Lower leg skin (tissue), 4 donors: ENCODE measurements at places on chromosomes 11 and 22. TPM values are rescaled to one million over a fixed set of nuclear protein-coding genes. Genes with fewer than 3 reads are reported as not detected.
A peak's percentile ranks its signal among the peaks of the same experiment; 100 is the strongest.

DNA sequence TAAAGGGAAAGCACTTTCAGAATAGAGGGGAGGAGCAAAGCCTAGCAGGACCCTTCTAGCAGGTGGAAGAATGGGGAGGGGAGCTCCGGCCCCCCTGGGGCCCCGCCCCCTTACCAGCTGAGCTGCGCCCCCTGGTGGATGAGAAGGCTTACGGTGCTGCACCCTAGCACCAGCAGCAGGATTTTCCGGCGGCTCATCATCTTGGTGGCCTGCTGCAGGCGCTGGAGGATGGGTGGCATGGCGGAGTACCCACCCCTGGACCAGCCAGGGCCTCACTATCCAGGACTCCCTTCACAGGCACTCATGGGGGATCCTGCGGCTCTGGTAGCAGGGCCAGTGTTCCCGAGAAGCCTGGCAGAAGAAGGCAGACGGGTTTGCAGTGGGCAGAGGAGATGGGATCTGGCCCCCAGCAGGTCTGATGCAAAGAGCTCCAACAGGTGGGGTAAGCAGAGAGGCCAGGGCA lies 3.8 kb downstream of the GAL3ST3 start:
- DNase-seq: peak; percentile 92

DNA sequence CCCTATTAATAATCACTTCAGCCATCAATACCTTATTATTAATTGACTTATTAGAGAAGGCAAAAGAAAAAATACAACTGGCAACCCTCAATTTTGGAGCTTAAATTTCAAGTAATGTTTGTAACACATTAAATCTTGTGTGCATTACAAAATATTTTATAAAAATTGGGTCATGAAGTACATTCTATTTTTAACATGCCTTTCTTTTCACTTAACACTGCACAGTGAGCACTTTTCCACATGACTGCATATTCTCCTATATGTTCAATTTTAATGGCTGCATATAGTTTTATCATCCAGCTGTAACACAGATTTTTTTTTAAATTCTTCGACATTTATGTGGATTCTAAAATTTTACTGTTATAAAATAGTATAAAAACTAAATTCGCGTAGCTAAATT lies 92.5 kb downstream of the SLC17A6 start:
- no peak for DNase-seq

GRCh38 chr11:28900427-28900826 lies 792.2 kb downstream of the METTL15 start:
- DNase-seq: no peak

- no peak for DNase-seq
Measured at GRCh38 chr11:11155962-11156815, 196.9 kb downstream of the CSNK2A3 start.

DNA sequence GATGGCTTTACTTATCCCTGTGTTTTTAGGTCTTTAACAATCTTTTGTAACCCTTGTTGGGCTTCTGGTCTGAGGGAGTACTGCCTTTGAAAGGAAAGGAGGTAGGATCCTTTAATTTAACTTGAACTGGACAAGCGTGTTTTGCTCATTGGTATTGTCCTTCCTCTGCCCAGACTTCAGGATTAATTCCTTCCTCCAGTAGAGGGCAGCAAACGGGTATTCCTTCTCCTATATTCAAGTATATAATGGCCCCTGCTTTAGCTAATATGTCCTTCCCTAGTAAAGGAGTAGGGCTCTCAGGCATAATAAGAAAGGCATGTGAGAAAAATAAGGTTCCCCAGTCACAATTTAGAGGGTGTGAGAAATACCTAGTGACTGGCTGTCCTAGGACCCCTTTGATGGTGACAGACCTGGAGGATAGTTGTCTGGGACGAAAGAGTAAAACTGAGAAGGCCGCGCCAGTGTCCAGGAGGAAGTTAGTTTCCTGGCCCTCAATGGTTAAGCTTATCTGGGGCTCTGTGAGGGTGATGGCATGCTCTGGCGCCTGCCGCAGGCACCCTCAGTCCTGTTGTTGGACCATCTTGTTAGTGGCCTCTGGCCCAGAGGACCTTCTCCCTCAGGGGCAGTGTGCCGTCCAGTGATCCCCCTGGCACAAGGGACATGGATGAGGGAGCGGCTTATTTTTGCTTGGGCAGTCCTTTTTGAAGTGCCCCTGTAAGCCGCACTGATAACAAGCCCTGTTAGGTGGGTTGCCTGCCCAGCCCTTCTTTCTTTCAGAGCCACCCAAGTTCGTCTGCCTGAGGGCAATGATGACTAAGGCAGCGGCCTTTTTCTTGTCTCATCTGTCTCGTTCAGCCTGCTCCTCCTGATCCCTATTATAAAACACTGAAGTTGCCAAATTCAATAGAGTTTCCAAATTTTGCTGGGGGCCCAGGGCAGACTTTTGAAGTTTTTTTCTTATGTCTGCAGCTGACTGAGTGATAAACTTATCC lies 51.8 kb downstream of the C11orf71 start:
- DNase-seq: no peak

The MRGPRX3 gene
- not detected for total RNA-seq

GRCh38 chr22:36022162-36022561 lies 6.5 kb downstream of the RBFOX2 start:
- no peak for DNase-seq

The C11orf91 gene
- 0.49 TPM for total RNA-seq

- no peak for DNase-seq
Measured at GRCh38 chr11:87971354-87971753, 203.9 kb downstream of the RAB38 start.

The TRIM51 gene
- not detected for total RNA-seq

GRCh38 chr11:79335681-79336080 lies 105.1 kb downstream of the TENM4 start:
- DNase-seq: no peak

The ESAM gene
- 24.1 TPM for total RNA-seq

DNA sequence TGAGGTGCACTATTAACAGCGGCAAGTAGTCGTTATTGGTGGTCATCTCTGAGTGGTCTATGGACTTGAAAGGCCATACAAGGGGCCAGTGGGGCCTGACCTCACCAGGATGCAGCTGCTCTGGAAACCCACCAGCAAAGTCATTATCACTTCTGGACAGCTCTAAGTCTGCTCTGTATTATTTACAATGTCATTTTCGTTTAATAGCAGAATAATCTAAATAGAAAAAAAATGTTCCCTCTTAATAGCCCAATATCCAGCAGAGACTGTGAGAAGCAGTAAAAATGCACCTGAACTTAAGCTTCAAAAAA lies 85.0 kb upstream of the EED start:
- no peak for DNase-seq

GRCh38 chr22:29377979-29378378 lies 10.4 kb downstream of the AP1B1 start:
- DNase-seq: no peak

The UCP3 gene
- total RNA-seq: 4.1 TPM
